Activated naive CD4-positive, alpha-beta T cell treated with anti-CD3 and anti-CD28 coated beads, Interleukin-2, amount 50 U/mL, for 16 hours (primary cell): ENCODE measurements at places on chromosomes 2 and 18.
A peak's percentile ranks its signal among the peaks of the same experiment; 100 is the strongest.

- DNase-seq = no peak
Measured at GRCh38 chr2:150646746-150647145, 159.3 kb upstream of the RND3 start.

DNA sequence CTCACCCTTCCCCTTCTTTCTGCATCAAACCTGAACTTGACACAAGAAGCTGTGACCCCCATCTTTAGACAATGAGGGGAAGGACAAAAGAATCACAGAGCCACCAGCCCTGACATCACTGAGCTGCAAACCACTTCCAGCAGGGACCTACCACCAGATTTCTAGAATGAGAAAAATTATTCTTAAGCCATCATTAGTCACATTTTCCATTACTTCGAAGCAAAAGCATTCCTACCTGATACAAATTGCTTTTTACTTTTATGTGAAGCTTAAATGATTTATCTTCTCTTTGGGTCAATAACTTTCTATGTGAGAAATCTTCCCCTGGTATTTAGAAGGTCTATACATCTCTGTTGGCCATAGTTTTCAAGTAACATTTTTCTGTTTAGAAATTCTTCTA lies 134.8 kb downstream of the TCF4 start:
- no peak for DNase-seq

DNA sequence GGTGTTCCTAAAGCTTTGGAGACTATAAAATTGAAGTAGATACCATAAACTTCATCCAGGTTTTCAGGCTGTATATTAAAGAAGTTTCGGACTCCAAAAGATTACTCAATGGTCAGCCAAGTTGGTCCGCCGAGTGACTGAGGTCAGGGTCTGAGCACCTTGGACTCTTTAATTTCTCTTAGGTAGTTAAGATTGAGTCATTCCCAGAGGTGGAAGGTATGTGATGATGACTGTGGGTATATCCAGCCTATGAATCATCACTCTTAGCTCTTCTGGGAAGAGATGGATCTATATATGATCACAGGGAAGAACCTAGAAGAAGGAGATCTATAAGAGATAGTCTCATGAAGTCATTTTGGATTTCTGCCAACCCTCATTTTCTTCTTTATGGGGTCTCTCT lies 3.3 kb downstream of the ITGA6 start:
- no peak for DNase-seq

GRCh38 chr2:120770641-120771040 lies 35.0 kb downstream of the GLI2 start:
- peak; percentile 3 for DNase-seq

- DNase-seq = no peak
Measured at GRCh38 chr2:108414945-108415344, 34.1 kb upstream of the GCC2 start.

DNA sequence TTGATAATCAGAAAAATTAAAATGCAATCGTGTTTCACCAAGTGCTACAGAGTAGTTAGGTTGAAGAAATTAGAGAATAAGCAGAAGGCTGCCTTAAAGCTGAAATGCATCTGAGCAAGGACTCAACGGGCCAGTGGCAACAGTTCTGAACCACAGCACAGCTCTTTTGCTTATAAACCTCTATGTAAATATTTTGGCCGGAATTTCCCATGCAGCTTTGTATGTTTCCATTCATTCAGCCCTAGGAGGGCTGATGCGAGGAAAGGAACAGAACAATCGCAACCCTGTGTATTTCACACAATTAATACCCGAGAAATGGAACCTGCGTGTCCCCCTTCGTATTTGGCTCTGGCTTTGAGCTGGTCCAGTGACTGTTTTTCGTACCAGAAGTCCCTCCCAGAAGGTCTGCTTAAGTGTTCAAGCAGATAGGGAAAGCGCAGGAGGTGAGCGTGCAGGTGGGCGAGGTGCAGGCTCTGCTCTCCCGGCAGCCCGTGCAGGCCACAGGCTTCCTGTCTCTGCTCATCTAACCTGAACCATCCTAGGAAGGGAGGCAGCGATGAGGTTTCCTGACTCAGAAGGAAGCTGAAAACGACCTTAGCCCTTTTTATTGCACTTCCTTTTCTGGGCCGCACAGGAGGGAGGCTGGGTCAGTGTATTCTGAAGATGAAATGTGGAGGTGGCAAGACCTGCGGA lies 67.3 kb downstream of the ASB1 start:
- peak; percentile 23 for DNase-seq

- no peak for DNase-seq
Measured at GRCh38 chr2:159882130-159882745, 84.2 kb upstream of the CD302 start.

DNA sequence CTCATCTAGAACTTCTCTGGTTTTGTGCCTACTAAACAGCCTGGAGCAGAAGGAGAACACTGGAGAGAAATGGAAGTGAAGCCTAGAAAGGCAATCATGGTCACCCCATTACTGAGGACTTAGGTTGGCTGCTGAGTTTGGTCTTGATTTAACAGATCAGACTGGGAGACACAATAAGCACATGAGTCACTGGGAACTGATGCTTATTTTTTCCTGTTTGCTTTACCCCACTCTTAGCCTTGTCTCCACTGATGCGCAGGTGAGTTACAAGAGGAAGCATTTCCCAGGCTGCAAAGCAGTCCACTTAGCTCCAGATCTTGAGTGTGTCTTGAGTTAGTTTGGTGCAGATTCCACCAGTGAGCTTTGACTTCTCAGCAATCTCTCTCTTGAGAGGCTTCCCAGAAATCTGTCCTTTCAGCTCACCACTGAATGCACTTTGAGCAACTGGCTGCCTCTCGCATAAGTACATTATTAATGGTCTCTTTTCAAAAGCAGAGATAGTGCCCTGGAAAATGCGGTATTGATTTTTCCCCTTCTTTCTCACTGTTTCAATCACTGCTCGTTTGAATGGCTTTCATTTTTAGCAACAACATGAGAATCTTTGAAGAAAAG lies 390.2 kb upstream of the SETBP1 start:
- DNase-seq = no peak

GRCh38 chr2:99386011-99386410 lies 48.8 kb downstream of the EIF5B start:
- no peak for DNase-seq

- DNase-seq = no peak
Measured at GRCh38 chr18:78378403-78378802, 601.2 kb upstream of the SALL3 start.

- DNase-seq = no peak
Measured at GRCh38 chr2:3192281-3192818, 185.3 kb downstream of the EIPR1 start.

GRCh38 chr2:44927985-44928482 lies 13.5 kb upstream of the SIX3 start:
- DNase-seq = no peak

- DNase-seq = no peak
Measured at GRCh38 chr2:102033031-102033749, 41.4 kb downstream of the IL1R2 start.
